ENCODE measurements at places on chromosomes 4 and X.

DNA sequence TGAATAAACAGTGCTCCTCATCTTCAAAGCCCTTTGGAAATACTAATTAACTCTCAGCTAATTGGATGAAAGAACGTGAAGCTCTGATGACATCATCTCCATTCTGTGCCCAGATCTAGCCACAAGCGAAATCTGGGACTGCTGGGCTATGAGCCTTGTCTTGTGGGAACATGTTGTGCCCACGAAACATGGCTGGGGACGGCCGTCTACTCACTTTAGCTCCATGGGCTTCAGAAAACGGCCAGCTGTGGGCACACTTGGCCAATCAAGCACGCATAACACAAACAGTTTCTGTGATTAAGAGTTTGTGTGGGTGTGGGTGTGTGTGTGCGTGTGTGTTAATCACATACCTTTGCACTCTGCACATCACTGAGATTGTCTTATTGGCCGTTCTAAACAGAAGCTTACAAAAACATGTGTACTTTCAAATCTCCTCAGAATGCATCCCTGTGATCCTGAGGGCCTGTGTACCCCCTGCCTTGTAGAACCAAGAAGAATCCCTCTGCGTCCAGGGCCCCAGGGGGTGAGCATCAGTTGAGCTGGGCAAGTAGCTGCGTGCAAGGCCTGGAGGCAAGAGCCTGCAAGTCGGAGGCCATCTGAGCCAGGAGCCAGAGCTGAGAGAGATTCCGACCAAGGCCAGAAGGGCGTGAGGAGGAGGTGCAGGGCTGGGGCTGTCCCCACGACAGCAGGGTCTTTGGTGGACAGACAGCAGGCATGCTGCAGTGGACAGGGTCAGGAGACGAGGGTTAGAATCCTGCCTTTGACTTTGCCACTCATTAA lies 18.7 kb upstream of the ZNF185 start:
- DNase-seq: no peak

- no peak for DNase-seq
Measured at GRCh38 chr4:8676676-8677075, 84.1 kb downstream of the CPZ start.

DNA sequence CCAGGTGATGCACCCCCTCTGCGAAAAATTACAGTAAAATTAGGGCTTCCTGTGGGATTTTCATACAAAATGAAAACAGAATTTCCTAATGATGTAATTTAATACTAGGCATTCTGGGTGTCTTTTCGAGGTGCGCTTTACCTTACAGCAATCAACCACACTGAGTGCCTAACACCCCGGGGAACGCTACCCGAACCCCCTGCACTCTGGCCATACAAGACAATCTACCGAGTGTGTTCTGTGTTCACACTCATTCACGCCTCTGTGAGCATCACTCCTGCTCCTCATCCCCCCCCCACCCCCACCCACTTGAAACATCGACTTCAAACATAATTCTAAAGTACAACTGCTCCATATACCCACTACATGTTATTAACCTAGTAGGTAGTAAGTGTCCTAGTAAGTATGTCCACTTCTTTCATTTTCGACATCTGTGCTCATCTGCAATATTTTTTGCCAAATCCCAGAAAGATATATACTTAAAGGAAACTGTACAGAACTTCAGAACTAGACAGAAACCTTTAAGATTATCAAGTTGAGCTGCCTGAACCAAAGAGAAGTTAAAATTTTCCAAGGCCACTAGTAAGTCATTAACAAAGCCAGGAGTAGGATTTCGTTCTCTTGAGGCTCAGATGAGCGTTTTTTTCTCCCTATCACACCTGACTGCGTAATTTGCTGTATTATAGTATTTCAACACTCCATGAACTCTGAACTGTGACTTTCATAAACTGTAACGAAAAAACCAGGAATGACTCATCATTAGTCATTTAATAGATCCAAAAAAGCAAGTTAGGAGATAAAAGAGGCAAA lies 80.0 kb downstream of the FAT1 start:
- DNase-seq: peak; percentile 20

GRCh38 chr4:157004279-157005161 lies 32.9 kb upstream of the PDGFC start:
- no peak for DNase-seq

- DNase-seq: no peak
Measured at GRCh38 chr4:3406021-3406420, 35.7 kb upstream of the HGFAC start.

DNA sequence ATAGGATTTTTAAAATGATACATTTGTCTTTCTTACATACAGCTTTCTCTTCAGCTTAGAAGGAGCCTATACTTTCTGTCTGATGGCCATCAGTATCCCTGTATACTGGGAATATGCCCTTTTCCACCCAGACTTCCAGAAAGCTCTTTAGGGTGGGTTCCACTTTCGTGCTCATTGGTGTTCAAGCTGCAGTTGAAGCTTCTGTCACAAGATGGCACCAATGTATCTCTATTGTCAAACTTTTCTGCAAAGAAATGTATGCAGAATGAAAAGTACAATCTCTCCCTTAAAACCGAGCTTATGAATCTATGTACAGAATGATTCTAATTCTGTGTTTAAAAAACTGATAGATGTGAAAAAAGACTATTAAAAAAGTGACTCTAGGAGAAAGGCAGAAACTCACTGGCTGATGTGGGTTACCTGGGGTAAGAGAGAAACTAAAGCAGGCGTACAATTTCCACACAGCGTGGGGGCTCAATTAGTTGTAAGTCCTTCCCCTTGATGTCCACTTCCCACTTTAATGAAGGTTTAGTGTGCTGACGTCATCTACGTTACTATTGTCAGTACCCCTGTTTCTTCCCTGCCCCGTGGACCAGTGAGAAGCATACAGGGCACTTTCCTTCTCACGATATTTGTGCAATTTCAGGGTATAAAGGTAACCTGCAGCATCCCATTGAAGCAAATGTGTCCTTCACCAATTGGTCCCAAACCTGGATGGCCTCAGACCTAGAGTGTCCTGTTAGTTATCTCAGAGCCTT lies 57.3 kb upstream of the TCEAL2 start:
- DNase-seq: peak; percentile 41

DNA sequence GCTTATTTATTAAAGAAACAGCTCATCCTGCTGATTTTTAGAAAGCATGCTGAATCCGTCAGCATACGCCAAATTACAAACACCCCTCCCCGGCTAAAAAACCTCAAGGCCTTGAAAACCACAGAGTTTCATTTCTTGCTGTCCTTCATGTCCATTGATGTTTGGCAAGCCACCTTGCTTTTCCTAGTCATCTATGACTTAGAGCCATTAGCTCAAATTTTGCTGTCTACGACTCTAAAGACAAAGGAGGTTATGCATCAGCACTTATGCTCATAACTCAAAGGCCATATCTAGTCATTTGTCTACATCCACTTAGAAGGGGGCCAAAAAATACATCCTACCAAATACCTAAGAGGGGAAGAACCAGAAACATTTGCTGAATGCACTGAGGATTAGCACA lies 925.1 kb downstream of the PCDH7 start:
- no peak for DNase-seq

DNA sequence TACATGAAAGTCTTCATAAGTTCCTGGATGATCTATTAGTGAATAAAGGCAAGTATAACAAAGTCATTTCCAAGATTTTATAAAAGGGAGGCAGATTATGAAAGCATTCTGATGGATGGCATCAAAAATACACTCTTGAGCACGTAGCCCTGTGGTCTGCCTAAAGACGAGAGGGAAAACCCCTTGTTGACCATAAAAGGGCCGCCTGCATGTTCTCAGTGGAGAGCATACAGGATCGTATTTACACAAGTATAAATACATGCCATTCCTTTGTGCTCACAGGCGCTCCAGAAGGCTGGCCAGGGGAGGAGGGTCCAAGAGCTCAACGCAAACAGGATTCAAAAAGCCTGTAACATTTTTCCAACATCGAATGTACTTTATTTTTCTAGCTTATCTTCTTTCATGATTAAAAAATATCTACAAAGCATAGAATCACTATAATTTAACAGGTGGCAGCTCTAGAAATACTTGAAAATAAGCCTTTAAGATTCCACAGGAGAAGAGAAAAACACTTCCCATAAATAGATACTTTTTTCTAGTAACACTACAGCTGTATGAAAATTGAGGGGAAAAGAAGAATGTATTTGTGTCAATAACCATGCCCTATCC lies 29.6 kb downstream of the PDGFC start:
- DNase-seq: no peak

DNA sequence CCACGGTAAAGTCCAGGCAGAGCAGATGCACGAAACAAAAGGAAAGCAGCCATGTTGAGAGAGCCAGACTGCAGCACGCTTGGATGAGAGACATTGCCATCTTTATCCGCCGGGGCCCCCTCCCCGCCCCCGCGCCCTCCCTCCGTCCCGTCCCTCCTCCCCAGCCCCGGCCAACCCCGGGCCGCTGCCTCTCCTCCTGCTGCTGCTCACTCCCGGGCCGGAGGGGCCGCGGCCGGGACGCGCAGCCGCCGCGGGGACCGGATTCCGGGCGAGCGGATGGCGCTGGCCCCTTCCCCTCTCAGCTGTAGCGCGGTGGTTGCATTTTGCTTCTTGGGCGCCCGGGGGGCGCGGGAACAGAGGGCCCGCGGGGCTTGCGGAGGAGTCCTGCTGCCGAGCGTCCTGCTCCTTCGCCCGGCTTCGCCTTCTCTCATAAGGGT lies 542 bp downstream of the RNF150 start:
- no peak for DNase-seq

- no peak for DNase-seq
Measured at GRCh38 chrX:68579810-68580209, 67.7 kb upstream of the STARD8 start.

DNA sequence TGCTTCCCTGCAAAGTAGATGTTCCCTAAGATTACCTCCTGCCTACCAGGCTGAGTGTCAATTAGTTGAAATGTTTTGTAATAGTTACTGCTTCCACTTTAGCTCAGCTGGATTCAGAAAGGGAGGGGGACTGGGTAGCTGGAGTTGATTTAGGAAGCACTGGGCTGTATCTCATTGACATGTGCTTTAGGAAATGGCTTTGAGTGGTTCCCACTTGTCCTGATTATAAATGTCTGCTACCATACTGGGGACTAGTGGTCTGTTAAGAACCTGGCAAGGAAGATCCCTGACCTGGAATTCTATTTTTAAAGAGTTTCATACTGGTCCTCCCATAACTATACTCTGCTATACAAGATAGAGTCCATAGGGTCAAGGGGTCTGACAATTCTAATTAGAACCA lies 363.9 kb upstream of the PPP1R2C start:
- no peak for DNase-seq

DNA sequence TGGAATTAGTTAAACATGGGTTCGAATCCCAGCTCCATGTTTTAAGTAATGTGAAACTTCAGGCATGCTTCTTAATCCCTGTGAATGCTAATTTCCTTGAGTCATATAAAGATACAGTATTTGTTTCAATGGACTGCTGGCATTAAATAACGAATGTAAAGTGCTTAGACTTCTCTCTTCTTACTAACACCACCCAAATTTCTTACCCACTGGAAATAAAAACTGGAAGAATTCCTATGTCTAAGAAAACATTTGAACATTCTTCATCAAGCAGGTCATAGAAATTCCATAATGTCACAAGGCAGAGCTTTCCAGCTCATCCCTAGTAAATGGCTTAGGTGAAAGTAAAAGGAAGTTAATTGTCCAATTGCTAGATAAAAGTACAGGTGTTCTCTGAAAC lies 172.5 kb downstream of the ANK2 start:
- no peak for DNase-seq

GRCh38 chr4:139721789-139722188 lies 56.2 kb downstream of the MGST2 start:
- DNase-seq: no peak

DNA sequence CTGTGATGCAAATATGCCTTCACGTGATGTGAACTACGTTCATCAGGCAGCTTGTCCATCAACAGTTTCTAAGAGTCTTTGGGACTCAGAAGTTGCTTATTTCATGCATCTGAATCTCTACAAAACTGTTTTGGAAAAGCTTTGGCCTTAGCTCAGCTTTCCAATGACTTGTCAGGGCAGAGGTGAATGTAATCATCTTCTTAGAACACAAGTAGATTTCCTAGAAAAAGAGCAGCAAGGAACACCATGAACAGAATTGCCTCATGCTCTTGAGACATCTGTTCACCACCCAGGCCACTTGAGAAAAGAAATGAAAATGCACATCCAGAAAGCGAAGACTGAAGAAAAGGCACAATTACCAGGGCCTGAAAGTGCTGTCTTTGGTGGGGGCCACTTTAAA lies 105.8 kb upstream of the PDHA1 start:
- DNase-seq: no peak

DNA sequence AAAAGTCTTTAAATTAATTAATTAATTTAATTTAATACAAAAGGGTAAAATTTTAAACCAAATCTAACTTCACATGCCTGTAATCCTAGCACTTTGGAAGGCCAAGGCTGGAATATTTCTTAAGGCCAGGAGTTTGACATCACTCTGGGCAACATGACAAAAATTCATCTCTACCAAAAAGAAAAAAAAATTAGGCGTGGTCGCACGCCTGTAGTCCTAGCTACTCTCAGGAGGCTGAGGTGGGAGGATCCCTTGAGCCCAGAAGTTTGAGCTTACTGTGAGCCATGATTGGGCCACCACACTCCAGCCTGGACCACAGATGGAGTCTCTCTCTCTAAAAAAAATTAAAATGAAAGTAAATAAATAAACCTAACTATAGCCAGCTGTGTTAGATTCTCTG lies 39.2 kb upstream of the ANTXR2 start:
- no peak for DNase-seq

- DNase-seq: no peak
Measured at GRCh38 chr4:159047478-159048165, 55.3 kb upstream of the RAPGEF2 start.

DNA sequence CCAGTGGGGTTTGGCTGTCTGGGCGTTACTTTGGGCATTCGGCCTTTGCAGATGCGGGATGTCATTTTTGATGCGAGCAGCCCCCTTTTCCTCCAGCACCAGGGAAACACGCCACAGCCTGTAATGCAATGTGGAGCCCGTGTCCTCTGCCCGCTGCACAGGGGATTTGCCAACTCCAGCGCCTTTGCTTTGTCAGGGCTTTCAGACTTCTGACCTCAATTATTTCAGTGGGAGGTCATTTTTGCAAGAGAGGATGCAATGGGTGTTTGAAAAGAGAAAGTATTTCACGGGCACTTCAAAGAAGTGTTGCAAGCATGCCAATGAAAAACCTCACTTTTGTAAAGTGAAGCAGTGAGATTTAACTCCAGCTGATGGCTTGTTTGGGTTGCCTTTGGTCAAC lies 11.5 kb downstream of the CLCN4 start:
- DNase-seq: no peak

DNA sequence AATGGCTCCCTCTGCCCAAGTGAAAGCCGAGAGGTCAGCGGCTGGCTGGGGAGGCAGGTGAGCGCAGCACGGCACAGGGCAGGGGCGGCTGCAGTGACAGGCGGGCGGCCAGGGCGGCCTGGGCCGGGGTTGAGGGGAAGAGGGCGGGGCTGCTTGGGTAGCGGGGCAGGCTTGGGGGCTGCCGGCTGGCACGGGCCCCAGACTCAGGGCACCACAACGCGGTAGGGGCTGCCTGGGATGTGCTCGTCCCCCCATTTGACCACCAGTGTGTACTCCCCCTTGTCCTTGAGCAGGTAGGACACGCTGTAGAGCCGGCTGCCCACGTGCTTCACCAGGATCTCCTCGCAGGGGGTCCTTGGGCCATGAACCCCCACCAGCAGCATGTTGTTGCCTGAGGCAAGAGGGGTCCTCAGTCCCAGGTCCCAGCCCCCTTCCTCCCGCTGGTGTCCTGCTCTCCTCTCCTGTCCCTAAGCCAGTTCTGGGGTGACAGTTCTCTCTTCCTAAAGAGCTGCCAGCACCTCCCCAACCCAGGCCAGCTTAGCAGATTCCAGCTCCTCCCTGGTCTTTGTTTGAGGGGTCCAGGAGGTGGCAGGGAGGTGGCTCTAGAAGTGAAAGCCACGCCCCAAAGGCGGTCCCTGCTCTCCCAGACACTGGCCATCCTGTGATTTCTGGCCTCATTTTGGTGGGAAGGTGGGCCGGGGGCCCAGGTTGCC lies 25.6 kb downstream of the FLNA start:
- DNase-seq: no peak
